ENCODE measurements at places on chromosomes 6 and 20. TPM values are rescaled to one million over a fixed set of nuclear protein-coding genes. Genes with fewer than 3 reads are reported as not detected.

Gene C6orf62
- total RNA-seq = 68.1 TPM

DNA sequence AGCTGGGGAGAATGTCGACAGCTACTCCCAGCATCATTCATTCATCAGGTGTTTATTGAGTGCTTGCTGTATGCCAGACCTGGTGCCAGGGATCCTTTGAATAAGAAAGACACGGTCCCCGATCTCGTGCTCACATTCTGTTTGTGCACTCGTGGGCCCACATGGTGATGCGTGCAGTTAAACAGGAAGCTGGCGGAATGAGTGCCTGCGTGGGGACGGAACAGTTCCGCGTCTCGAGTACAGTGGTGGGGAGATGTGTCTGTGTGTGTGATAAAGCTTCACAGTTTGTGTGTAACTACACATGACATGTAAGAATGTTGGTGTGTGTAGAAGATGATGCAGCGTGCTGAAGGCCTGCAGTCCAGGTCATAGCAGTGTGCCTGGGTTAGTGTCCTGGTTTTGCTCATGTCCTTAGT is 6.5 kb downstream of the RBM38 start:
- DNase-seq = peak; percentile 45

Gene HLA-DRA
- total RNA-seq = not detected

Gene GATA5
- total RNA-seq = not detected

Gene NAPB
- total RNA-seq = 3.1 TPM

GRCh38 chr20:50909413-50909812 is 21.8 kb downstream of the ADNP start:
- no peak for DNase-seq

GRCh38 chr6:136740050-136740974 is 52.0 kb downstream of the MAP3K5 start:
- no peak for DNase-seq

- no peak for DNase-seq
Observed at GRCh38 chr20:51122931-51123658, 100.2 kb upstream of the KCNG1 start.

DNA sequence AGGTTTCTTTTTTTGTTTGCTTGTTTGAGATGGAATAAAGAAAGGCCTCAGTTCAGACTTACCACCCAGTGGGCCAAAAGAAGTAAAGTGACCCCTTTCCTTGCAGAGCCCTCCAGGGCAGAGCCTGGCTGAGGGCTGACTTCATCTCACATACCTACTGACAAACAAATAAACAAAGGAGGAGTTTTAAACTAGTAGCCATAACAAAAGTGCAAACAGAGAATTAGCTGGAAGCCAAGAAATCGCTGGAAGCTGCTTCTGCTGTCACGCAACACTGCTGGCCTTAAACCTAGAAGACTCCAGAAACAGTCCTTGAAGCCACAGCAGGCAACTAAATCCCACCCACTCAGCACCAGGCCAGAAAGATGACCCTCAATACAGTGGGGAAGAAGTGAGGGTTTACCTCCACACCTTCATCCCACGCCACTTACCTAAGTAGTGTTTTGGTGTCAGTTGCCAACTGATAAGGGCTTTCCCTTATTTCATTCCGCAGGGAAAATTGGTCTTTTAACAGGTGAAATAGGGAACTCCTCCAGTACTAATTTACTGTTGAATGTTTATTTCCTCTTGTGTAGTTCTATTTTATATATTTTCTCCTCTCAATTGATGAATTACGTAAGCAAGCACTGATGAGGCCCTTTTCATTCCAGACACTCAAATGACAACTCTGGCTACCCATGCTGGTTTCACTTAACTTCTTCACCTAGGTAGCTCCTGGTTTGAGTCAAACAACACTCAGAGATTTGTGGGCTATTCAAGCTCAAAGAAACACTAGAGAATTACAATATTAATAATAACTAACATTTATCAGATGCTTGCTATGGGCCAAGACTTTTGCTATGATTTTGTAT is 46.2 kb downstream of the EDN1 start:
- no peak for DNase-seq

DNA sequence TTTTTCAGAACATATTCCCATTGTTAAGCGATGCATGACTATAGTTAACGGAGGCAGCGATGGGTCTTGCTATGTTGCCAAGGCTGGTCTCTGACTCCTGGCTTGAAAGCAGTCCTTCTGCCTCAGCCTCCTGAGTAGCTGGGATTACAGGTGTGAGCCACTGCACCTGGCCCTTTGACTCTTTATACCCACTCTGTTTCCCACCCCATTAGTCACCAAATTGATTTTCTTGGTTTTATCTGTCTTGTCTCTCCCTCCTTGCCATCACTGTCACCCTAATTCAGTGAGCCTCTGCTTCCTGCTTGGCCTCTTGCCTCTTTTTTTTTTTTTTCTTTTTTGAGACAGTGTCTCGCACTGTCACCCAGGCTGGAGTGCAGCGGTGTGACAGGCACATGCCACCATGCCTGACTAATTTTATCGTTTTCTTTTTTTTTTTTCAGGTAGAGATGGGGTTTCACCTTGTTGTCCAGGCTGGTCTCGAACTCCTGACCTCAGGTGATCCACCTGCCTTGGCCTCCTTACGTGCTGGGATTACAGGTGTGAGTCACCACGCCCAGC is 31.3 kb downstream of the ZFAND3 start:
- DNase-seq = no peak

DNA sequence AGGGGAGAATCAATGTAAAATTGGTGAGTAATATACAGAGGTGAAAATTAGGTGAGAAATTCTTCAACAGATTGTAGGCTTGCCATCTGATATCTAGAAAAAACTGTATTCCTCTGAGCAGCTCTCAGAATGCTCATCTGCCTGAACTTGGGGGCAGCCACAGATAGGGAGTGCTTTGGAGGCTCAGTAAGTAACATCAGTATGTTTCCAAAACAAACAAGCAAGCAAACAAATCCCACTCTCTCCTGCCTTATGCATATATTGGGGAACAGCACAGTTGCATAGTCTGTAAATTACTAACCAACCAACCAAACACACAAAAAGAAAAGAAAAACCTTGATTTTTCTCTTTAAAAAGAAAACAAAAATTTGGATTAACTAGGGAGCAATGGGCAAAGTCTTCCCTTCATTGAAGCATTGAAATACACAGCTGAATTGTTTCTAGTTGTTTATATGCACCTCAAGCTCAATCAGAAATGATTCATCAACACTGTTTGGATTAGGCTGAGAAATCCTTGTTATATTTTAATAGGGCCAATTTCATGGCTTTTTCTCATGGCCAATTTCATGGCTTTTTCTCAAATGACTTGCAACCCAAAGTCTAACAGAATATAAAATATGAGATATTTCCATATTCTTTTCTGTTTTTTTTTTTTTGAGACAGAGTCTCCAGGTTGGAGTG is 50.1 kb upstream of the DEK start:
- DNase-seq = no peak

Gene TAP2
- 15.0 TPM for total RNA-seq

DNA sequence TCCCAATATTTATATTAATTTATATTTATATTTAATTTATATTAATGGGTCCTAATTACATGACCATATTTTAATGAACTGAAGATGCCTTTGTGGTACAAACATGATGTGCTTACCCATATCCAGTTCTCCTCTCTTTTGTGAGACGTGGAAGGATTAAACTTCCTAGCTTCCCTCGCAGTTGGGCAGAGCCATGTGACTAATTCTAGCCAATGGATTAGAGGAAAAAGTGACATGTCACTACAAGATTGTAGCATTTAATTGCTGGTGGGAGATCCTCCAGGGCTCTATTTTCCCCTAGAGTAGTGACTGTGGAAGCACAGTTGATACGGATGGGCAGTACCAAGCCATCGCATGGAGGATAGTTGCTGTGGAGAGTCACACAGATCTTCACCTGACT is 4.8 kb upstream of the SOBP start:
- no peak for DNase-seq

GRCh38 chr20:1002682-1003561 is 811 bp upstream of the RSPO4 start:
- DNase-seq = no peak

Gene VGLL2
- not detected for total RNA-seq

DNA sequence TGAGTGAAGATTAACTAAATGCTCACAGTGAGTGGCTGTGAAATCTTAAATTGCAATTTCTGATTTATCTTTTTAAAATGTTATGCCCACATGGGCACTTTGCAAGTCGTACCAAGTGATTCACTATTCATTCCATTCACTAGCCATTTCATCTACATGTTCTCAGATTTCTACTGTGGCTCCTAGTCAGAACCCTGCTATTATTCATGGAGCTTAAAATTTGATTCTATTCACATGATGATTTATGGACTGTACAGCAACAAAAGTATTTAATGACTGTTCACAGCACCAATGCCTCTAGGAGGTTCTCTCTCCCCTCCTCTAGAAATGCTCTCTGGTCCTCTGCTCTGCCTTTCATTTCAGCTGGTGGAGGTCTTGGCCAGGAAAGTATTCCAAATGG is 133.5 kb upstream of the MAP3K7 start:
- DNase-seq = no peak

GRCh38 chr20:56765172-56766073 is 136.3 kb downstream of the TFAP2C start:
- peak; percentile 18 for DNase-seq

- DNase-seq = no peak
Observed at GRCh38 chr6:126145351-126145750, 159.0 kb downstream of the TRMT11 start.

DNA sequence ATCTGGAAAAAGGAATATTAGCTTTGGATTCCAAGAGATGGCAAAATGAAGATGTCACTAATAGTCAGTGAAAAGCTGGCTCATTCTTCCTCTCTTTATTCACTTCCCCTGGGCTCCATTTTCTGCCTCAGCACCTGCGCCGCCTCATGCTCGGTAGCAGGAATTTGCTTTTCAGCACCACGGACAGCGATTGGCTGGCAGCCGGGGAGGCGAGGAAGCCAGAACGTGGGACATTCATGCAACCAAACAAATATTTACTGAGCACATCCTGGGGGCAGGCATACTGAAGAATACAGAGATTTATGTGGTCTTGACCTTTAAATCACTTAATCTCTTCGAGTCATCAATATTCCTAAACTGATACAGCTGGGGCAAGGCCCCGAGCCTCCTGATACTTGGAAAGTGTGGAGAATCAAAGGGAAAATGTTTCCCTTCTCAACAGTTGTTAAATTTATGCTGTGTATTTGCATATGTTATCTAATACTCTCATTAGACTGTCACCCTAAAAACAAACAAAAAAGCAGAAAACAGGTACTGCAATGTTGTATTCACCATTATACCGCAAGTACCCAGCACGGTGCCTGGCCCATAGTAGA is 12.1 kb upstream of the PDYN start:
- peak; percentile 61 for DNase-seq

DNA sequence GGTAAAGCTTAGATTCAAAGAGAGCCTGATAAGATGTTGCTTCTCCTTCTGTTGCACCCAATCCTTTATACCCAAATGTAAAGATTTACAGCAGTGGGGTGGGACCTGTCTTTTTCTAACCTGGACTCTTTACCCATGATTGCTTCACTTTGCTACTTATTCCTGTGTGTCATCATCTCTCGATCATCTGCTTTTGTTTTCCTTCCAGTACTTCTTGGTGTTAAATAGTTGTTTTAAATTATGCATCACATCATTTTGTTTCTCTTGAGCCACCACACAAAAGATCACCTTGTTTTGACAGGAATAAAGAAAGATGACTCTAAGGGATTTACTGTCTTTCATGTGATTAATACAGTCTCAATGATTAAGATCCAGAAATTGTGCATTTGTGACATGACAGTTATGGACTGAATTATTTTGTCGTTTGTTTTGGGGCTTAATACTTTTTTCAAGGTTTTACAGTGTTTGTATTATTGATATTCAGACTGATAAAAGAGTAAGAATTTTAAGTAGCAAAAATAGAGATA is 123.1 kb downstream of the CDKAL1 start:
- no peak for DNase-seq

DNA sequence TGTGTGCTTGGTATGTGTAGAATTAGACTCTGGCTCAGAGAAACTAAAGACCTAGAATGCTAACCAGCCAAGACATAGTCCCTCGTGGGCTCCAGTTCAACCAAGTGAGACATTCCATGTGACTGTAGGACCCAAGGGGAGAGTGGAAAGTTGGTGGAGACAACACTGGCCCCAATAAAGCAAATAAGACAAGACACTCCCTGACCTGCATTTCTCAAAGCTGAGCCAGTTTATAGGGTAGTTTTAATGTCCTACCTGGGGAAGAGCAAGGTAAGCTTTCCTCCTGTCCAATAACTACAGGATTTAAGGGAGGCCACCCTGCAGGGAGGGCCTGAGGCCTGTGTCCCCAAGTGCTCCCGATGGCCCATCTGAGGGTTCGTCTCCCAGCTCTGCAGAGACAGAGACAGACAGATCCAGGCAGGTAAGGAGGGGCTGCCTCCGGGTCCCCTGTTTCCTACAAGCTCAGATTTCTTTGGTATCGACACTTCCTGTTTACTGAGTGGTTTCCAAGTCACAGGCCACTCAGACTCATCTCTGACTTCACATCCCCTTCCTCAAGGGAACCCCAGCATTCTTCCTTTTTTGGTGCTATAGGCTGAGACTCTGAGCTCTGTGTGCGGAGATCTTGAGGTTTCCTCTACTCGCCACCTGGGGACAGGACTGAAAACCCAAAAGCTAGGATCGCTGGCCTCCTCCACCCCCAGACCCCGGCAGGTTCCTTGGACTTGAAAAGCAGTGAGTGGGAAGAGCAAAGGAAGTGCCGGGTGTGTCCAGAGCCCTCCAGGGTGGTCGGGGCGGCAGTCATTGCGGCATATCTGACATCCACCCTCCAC is 92.4 kb downstream of the PRND start:
- peak; percentile 72 for DNase-seq

DNA sequence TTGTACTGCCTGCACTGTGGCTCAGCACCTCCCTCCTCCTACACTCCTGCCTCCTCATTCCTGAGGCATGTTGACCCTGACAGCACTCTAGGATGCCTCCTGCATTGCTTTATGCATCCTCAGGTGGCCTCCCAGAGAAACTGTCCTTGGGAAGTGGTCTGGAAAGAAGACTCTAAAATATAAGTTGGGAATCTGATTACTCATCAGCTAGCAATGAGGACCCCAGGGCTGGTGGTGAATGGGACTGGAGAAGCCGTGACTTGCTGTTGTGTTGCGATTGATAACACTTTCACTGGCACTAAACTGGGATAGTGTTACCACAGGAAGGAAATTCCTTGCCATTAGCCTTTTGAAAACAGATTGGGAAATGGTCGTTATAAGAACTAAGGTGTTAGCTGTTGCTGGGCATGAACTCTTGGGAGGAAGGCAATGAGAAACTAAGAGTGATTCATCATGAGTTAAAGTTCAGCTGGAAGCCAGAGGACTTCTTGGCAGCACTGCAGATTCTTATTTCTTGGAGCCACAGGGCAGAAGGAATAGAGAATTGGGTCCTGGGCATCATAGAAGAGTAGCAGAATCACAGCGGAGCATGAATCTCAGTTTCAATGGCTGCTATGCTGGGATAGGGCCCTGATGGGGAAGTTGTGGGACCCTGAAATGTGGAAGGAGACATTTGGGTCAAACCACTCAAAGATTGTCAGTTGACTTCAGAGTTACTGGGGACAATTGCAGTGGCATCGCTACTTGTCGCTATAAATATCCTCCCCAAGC is 10.1 kb upstream of the SIRPD start:
- peak; percentile 67 for DNase-seq

Gene HLA-B
- 307 TPM for total RNA-seq

Gene PGBD1
- 4.1 TPM for total RNA-seq

Gene HRH3
- not detected for total RNA-seq

GRCh38 chr6:138446821-138447220 is 42.8 kb downstream of the HEBP2 start:
- DNase-seq = no peak

- DNase-seq = no peak
Observed at GRCh38 chr6:37709932-37710555, 12.4 kb upstream of the MDGA1 start.

Gene APOM
- total RNA-seq = 0.40 TPM

Gene SNAP25
- total RNA-seq = 0.22 TPM

Gene CCN2
- 265 TPM for total RNA-seq

- no peak for DNase-seq
Observed at GRCh38 chr20:59645761-59646171, 41.4 kb downstream of the PHACTR3 start.

Data from lung microvascular endothelial cell (primary cell).